IMR-90 (cell line): ENCODE measurements at places on chromosomes 12 and 14.

DNA sequence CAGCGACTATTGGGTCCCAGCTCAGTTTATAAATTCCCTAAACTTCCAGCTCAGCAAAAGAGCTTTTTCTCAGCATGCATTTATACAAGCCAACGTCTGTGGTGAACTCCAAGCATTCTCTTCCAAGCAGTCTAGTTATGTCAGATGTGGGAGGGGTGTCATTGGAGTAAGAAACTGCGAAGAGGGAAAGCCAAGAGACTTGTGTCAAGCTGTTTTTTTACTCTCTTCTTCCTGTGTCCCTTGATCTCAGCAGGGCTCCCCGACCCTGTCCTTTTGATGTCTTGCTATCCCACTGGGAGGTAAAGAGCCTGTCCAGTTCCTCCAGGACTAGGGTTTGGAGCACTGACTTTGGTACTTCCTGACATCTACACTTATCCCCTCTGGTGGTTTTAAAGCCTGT is 69.0 kb downstream of the PPM1H start:
- peak; percentile 57 for DNase-seq

DNA sequence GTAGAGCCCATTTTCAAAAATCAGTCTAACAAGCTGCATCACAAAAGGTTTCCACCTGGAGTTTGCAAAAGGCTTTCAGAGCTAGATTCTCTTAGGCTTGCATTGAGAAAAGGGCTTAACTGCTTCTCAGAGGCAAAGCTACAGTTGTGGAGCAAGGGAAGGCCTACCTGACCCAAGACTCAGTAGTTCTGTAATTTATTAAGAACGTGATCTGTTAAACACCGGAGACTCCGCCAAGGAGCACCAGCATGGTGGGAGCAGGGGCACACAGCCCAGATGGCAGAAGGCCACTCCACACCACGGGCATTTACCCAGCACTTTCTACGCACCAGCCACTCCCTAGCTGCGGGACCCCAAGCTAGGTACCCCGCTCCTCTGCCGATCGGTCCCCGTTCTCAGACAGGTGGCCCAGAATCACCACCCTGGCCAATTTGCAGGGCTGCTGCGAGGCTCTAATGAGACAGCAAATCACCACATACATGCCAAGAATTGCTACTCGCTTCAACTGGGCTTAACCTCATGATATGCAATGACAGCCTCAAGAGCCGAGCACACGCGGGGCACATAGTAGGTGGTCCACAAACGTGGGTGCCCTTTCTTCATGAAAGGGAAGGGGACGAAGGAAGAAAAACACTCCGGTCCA is 1.5 kb downstream of the ITPK1 start:
- no peak for DNase-seq

- DNase-seq, result peak; percentile 95
Measured at GRCh38 chr12:69415471-69416275, 54.5 kb upstream of the FRS2 start.

- DNase-seq, result no peak
Measured at GRCh38 chr14:105861985-105862465, 335.6 kb downstream of the TMEM121 start.

DNA sequence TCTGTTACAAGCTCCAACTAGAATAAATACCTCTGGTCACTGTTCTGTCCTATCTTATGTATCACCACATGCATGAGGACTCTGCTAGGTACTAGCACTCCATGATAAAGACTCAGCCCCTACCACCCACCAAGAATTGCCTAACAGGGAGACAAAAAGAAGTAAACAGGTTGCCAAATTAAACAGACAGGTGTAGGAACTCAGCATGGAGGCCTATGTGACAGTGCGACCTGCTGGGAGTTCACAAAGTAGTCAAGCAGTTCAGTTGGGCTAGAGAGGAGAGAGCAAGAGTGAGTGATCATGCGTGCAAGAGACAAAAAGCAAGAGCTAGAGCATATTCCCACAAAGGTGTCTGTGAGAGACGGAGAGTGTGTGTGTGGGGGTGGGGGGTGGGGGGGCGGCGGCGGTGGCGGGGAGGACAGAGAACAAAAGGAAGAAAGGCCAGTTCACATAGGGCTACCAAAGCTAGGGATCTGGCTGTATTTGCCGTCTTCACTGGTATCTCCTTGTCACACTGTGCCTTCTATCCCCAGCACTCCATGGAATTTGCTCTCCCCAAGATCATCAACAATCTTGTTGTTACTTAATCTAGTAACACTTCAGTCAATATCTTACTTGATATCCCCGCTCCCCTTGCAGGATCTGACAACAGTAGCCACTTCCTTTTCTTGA is 81.2 kb downstream of the SPPL3 start:
- DNase-seq, result no peak

- DNase-seq, result no peak
Measured at GRCh38 chr12:123931686-123932321, 40.8 kb downstream of the CCDC92 start.

DNA sequence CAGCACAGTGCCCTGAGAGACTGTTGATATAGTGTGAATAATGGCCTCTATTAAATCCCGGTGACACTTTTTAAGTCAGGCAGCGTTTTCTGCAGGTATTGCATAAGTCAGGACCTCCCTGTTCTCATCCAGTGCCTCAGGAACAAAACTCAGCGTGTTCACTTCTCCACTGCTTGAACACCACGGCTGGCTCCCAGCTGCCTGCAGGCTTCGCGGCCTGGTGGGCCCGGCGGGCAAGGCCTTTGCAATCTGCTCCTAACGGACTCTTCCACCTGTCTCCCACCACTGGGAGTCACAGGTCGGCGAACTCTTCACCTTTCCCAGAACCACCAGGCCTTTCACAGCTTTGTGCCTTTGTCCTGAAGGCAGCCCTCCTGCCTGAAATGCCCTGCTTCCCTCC is 18.7 kb downstream of the RFX4 start:
- no peak for DNase-seq

DNA sequence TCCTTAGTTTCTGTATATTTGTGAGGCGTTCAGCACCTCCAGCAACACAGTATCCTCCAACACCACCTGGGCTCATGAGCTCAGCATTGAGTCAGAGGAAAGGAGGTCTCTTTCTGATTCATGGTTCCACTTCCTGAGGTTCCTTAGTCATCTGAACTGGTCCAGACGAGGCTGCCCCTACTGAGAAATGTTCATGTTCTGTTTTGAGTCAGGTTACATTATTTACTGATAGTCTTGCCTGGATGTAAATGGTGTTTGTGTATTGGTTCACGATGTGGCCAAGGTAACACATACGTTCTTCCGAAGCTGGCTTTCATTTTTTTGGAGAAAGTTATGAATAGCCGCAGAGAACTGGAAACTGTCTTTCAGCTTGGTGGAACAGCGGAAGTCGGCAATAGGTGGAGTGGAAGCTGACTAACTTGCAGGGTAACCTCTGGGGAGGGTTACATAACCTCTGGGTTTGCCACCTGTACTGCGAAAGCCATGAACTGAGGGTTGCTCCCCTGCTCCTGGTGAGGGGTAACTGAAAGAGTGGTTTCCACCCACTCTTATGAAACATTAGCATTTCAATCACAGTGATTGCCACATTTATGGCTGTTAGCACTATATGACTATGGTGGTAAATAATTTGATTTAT is 42.2 kb upstream of the MANSC4 start:
- DNase-seq, result peak; percentile 97

GRCh38 chr12:27821259-27821973 is 41.4 kb upstream of the MANSC4 start:
- peak; percentile 85 for DNase-seq

- no peak for DNase-seq
Measured at GRCh38 chr12:72241552-72241951, 30.6 kb upstream of the TRHDE start.

DNA sequence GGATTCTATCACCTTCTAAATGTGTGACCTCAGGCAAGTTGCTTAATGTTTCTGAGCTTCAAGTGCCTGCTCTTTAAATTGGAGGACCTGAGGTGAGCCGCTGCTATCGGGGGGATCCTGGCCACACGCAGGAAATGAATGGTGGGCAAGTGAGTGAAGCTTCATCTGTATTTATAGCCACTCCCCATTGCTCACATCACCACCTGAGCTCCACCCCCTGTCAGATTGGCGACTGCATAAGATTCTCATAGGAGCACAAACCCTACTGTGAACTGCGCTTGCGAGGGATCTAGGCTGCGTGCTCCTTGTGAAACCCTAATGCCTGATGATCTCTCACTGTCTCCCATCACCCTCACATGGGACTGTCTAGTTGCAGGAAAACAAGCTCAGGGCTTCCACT is 158.6 kb upstream of the CCND2 start:
- no peak for DNase-seq

GRCh38 chr12:88559772-88560171 is 20.5 kb downstream of the KITLG start:
- no peak for DNase-seq

DNA sequence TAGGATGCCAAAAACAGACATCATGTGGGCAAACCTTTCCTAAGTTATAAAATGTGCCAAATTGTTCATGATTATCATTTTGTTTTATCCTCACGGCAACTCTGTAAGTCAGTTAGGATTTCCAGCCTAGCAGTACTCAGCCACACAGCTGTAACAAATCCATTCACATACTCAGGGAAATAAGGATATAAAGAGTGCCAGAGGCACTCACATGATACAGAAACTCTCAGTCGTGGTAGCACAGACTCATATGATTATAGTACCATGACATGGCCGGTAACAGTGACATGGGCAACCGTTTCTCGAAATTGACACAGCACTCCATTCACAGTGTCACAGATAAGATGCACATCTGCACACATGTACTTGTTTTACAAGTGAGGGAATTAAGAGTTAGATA is 344.2 kb downstream of the LRIG3 start:
- DNase-seq, result peak; percentile 7

DNA sequence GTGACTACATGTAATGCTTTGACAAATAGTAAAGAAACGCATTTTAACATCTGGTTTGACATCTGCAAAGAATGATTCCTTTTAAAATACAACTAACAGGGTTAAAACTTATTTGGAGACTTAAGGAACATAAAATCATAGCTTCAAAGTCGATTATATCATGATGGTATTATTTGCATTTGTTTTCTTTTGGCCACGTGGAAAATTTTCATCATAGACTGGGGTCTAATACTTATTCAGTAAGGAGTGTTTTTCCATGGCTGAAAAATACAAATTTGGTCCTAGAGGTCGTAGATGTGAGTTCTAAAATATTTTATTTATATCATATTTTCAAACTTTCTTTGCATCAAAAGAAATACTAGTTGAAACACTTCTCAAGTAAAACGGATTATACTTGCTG is 31.5 kb upstream of the LMNTD1 start:
- DNase-seq, result no peak

GRCh38 chr12:97306147-97306546 is 156.5 kb upstream of the RMST start:
- no peak for DNase-seq

GRCh38 chr12:68739891-68740290 is 6.1 kb upstream of the SLC35E3 start:
- DNase-seq, result no peak

DNA sequence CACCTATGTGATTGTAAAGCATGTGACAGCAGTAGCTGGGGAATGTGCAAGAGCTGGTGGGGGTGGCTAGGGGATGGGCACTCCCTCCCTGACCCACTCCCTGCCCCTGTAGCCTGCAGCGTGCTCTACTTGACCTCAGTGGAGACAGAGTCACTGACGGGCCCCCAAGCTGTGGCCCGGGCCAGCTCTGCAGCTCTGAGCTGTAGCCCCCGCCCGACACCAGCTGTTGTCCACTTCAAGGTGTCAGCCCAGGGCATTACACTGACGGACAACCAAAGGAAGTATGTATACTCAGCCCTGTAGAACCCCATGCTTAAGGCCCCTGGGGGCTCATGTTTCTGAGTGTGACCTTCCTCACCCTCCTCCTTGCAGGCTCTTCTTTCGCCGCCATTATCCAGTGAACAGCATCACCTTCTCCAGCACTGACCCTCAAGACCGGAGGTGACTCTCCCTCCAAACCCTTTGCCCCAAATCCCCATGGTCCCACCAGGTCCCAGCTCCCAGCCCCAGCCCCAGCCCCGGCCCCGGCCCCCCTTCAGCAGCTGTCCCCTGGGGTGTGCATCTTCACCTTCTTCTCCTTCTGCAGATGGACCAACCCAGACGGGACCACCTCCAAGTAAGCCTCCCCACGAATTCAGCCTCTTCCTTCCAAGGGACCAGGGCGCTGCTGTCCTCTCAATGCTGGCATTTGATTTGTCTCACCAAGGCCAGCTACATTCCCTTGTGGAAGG is 13.3 kb downstream of the TNS2 start:
- no peak for DNase-seq

- DNase-seq, result no peak
Measured at GRCh38 chr12:109173443-109174240, 57.3 kb downstream of the ACACB start.

- no peak for DNase-seq
Measured at GRCh38 chr12:53965281-53966084, 7.4 kb upstream of the HOXC11 start.

GRCh38 chr12:123942911-123943648 is 29.6 kb downstream of the CCDC92 start:
- peak; percentile 41 for DNase-seq

DNA sequence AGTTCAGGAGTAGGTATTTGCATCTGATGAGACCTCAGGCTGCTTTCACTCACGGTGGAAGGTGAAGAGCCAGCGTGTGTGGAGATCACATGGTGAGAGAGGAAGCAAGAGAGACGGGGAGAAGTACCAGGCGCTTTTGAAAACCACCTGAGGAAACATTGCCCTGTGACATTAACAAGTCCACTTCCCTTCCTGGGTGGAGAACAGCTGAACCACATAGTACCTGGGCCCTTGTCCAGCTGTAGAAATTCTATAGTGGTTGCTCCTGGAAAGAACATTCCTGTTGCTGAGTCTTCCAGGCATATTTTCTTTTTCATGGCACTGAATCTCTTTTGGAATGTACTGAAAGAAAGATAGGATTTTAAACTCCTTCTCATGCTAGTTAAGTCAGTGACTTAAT is 87.3 kb upstream of the RIN3 start:
- peak; percentile 50 for DNase-seq

DNA sequence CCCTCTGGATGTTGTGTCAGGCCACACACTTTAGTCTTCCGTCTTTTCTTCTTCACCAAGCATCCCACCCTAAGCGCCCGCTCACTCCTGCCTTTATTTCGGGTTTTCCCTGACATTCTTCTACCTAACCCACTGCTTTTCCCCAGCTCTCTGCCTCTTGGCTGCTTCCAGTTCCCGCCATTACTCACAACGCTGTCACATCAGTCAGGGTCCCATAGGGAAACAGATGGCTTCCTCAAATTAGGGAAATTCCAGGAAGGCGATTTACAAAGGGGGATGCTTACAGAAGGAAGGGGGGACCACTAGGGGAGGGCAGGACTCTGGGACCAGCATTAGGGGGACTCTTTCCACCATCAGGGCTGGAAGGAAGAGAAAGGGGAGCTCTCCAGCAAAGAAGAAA is 9.2 kb upstream of the PPP1R13B start:
- DNase-seq, result no peak

- DNase-seq, result no peak
Measured at GRCh38 chr12:8127138-8127537, 3.7 kb downstream of the CLEC4A start.

DNA sequence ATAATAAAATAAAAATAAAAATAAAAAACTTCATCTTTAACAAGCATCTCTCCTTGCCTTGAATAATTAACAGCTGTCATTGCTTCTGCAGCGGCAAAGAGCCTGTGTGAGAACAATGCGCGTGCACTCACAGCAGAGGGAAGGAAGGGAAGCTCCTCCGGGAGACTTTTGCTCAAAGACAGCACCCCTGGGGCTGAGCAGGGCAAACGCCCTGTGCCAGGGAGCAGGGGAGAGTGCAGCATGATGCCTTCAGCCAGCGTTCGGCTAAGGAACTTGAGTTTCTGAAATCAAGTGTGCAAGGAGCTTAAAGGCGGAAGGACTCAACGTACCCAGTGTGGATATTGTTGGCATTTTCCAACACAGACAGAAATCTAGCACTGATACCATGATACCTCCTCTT is 120.5 kb downstream of the RIMBP2 start:
- DNase-seq, result no peak

GRCh38 chr14:99173086-99173485 is 98.9 kb downstream of the BCL11B start:
- DNase-seq, result no peak
